ENCODE measurements at places on chromosomes 6 and 20. TPM values are rescaled to one million over a fixed set of nuclear protein-coding genes. Genes with fewer than 3 reads are reported as not detected.

C6orf89 gene
- total RNA-seq, result 34.3 TPM

C6orf132 gene
- total RNA-seq, result 0.05 TPM

CRISP2 gene
- not detected for total RNA-seq

BMP7 gene
- total RNA-seq, result not detected

REM1 gene
- total RNA-seq, result not detected

MDFI gene
- not detected for total RNA-seq

DNA sequence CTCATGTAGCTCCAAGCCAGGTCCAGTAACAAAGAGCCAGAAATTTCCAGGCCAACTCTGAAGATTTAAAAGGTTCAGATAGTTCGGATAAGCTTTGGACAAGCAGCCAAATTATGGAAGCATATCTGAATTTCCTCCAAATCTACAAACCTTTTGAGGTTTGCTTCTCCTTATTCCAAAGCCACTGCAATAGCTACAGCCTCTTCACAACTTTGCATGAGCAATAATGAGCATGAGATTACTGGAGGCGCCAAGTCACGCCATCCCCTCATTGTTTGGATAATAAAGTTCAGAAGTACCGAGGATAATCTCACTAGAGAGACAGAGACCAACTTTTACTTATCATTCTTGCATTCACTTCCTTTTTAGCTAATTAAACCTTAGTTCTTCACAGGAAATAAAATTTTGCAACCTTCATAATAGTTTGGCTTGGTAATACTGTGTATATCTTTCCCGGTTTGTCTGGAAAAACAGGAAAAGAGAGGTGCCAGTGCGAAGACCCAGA is 329.6 kb upstream of the RSPO3 start:
- no peak for DNase-seq

- no peak for DNase-seq
Measured at GRCh38 chr6:150451807-150452427, 83.1 kb downstream of the IYD start.

DNA sequence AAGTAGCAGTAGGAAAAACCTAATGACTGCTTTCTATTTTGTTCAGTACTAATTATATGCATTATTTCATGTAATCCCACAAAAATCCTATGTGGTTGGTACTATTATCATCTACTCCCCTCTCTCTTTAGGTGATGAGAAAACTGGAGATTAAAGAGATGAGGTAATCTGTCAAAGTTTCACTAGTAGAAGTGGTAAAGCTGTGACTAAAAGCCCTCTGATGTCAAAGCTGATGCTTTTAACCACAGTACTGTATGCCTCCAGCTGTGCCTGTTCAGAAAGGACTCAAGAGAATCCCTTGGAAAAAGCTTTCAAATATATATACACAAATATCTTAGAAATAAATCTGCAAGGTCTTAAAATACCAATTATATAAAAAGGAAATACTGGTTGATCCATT is 38.0 kb downstream of the PHIP start:
- DNase-seq, result no peak

GRCh38 chr6:130453230-130453629 is 87.4 kb downstream of the TMEM200A start:
- no peak for DNase-seq

GRCh38 chr6:786946-787763 is 94.2 kb upstream of the EXOC2 start:
- DNase-seq, result no peak

GRCh38 chr6:2266031-2266795 is 20.8 kb upstream of the GMDS start:
- no peak for DNase-seq

DNA sequence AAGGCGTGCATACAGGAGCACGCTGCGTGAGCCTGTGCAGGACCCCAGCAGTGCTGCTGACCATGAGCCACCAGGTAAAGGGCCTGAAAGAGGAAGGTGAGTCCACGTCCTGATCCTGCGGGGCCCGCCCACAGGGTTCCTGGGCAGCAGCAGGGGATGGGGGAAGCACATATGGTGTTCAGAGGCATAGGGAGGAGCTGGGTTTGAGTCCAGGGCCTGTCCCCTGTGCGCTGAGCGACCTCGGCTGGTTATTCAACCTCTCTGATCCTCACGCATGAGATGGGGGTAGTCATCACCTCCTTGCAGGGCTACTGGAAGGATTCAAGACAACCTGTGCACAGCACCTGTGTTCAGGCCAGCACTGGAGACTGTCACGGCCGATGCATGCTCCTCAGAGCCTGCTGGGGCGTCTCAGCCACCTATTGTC is at the start of gene TMC2:
Gene TMC2 (plus strand): TSS at position 14 of the 427 bp plus-strand sequence. CDS start 49 bp downstream, at position 63.
- no peak for DNase-seq
